ENCODE measurements at places on chromosomes 3 and 15.

DNA sequence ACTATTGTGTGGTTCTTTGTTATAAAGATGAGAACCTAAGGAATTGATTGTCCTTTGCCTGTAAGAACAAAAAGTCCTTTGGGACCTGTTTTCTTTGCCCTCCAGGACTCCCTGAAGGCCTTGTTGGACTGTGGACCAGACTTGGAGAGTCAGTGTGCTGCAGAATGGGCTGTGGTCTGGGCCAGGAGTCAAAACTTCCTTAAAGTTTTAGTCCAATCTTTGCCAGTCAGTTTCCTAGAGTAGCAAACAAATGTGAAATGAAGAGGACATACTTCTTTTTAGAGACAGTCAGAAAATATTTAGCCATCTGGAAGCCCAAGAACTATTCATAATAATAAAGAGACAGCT lies 45.4 kb downstream of the PDE8A start:
- no peak for DNase-seq

DNA sequence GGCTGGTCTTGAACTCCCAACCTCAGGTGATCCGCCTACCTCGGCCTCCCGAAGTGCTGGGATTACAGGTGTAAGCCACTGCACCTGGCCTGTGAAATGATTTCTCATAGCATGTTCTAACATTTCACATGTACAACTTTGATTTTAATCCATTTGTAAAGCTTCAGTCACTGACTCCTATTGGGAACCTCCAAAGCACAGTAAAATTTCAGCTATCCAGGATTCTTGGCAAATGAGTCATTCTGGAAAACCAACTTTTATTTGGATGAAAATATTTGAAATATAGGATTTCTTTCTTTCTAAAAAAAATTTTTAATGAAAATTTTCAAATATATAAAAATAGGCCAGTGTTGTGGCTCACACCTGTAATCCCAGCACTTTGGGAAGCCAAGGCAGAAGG lies 2.7 kb upstream of the LMAN1L start:
- DNase-seq, result no peak

DNA sequence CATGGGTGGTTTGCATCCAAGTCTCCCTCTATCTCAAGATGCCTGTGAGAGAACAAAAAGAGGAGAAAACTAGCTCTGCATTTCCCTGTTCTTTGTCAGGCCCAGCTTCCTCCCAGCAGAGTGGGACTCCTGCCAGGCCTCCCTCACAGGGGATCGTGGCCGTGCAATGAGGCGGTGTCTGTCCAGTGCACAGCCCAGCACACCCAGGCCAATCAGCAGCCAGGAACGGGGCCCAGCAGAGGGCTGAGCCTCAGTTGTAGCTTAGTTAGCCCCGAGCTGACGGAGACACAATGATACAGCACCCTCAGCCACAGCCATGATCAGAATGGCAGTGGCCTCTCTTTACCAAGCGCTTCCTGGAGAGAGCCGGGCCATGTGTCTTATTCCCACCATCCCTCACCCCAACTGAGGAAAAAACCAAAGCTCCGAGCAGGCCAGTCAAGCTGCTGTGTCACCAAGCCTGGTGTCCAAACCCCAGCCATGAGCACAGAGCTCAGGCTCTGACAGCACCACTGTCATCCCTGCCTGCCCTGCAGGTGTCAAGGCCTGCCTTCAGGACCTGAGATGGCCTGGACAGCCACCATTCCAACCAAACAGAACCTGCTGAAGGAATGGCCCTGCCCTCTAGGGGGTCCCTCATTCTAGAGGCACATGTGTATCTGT lies 71.1 kb downstream of the DNAJB8 start:
- DNase-seq, result no peak

- no peak for DNase-seq
These were observed 4.8 kb downstream of the GPR171 start for GRCh38 chr3:151197981-151198767.
